NT2/D1 (cell line): ENCODE measurements at places on chromosomes 16 and 17.

- no peak for DNase-seq
Measured at GRCh38 chr17:6286233-6286632, 148.7 kb downstream of the AIPL1 start.

DNA sequence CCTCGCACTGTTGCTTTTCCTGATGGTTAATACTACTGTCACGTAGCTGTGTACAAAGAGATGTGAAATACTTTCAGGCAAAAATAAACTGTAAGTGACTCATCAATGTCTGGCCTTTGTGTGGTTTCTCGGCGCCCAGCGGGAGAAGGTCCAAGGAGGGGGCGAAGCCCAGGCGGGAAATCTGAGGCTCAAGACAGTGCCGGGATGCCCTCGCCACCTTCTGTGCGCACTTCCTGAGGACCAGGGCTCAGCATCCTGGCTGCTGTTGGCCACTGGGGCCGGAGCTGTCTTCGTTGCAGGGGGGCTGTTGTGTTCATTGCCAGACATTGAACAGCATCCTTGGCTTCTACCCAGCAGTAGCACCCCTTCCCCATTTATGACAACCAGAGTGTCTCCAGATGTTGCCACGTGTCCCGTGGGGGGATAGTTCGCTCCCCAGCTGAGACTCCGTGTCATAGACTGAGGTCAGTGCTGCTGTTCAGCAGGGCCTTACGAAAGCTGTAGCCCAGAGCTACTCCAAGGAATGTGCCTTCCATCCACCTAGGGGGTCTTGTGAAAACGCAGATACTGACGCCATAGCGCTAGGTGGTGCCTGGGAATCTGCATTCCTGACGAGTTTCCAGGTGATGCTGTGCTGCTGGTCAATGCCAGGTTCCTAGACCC is 67.3 kb upstream of the PLCG2 start:
- no peak for DNase-seq

DNA sequence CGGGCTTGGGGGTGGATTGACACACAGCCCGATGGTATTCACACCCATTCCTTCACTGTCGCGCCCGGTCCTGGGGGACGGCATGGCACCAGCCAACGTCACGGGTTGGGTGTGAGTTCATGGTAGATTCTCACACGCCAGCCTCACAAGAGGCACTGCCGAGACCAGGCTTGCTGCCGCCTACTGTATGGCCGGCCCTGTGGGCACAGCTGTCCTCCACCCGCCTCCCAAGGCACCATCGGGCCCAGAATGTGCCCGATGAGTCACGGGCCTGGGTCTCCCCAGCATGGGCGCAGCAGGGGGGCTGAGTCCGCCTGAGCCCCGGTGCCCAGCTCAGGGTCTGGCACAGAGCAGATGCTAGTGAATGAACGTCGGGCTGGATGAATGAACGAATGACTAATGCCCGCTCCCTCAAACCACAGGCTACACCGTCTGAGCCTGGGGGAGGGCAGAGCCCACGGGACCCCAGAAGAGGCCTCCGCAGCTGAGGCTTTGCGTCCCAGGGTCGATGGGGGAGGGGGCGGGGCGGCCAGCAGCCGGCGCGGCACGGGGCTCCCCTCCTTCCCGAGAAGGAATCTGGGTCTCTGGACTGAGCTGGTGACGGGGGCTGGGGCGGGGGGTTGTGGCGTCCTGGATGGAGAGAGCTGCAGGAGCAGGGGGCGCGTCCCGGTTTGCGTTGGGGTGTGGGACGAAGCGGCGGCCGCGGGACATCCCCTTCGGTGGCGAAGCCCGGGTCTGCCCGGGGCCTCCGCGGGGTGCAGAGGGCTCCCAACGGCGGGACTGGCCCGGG is 829 bp downstream of the PITPNM3 start:
- no peak for DNase-seq

- DNase-seq = no peak
Measured at GRCh38 chr17:76196675-76197074, 43.6 kb downstream of the RNF157 start.

- DNase-seq = peak; percentile 69
Measured at GRCh38 chr16:89192956-89193575, 7.3 kb downstream of the SLC22A31 start.

GRCh38 chr17:50207792-50208567 is 6.5 kb upstream of the COL1A1 start:
- DNase-seq = no peak

DNA sequence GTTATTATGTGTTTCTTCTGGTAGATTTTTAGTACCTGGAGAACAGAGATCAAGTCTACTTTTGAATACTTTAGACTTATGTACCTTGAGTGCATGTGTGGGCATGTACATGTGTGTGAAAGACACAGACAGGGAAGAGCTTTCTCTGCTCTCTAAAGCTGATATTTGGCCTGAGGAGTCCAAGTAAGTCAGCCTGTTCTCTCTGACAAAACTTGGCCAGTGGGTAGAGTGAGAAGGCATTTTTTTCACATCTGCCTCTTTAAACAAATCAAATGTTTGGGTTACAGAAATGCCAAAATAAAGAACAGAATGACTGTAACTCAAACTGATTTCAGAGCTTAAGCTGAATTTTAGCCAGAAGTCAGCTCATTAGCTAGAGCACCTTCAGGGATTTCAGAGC is 309.7 kb upstream of the DYNLRB2 start:
- DNase-seq = no peak

DNA sequence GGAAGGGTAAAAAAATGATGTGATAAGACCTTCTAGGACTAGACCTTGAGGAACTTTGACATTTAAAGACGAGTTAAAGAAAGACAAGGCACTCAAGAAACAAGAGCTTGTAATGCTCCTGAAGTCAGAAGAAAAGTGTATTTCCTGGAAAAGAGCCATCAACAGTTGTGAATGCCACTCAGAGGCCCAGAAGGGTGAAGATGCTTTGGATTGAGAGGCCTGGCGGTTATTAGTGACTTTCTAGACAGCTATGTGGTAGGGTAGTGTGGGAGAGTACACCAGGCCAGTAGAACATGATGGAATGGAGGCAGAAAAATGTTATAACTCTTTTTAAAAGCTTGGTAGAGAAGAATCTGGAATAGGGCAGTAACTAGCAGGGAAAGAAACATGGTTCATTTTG is 34.1 kb upstream of the ANKFN1 start:
- DNase-seq = no peak

DNA sequence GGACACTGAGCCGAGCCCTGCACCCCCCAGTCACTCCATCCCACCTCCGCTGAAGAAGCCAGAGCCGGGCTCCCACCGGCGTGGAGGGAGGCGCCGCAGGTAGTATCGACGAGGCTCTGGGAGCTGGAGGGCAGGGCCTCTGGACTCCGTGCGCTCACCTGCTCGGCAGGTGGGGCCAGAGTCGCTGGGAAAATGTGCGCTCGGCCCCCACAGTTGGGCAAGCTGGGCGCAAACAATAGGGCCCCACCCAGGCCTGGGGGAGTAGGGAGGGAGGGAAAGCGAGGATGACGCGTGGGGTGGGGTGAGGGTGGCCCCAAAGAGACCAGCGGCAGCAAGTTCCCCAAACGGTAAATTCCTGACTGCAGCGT is 668 bp downstream of the JUP start:
- DNase-seq = no peak

- no peak for DNase-seq
Measured at GRCh38 chr17:77869041-77869599, 89.4 kb upstream of the TNRC6C start.

GRCh38 chr17:62775876-62776275 is 32.2 kb downstream of the MARCHF10 start:
- no peak for DNase-seq

DNA sequence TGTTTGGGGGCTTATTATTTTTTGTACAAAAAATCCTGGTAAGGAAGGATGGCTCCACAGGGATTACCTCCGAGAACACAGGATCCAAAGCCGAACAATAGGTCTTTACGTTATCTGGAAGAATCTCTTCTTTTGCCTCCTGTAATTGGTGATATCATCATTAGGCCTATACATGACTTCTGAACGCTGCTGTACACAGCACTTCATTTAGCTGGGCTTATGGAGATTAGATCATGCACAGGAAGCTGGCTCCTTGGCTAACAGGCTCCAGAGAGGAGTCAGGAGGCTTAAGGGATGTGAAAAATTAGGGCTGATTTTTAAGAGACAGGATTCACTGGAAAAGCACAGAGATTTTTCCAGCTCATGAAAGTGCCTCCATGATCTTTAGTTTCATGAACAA is 54.7 kb downstream of the TANGO6 start:
- DNase-seq = no peak

GRCh38 chr17:20189302-20189701 is 180.1 kb downstream of the SPECC1 start:
- peak; percentile 6 for DNase-seq

- no peak for DNase-seq
Measured at GRCh38 chr16:88477631-88478519, 24.8 kb downstream of the ZFPM1 start.

GRCh38 chr17:56499799-56500388 is 93.6 kb upstream of the NOG start:
- peak; percentile 6 for DNase-seq

GRCh38 chr16:88677721-88678120 is 8.6 kb downstream of the SNAI3 start:
- DNase-seq = no peak

DNA sequence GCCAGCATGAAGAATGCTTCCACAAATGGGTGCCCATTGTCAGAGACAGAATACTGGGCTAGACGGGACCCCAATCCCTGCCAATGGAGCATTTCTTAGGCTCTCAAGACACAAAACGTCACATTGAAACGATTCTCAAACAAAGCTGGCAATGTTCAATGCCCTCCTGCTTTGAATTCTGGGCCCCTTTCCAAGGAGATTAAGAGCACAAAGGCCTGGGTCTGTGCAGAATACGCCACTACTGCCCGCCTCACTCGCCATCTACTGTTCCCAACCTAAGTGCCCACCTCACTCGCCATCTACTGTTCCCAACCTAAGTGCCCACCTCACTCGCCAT is 9.7 kb downstream of the CFAP20 start:
- DNase-seq = no peak

GRCh38 chr16:85696781-85697180 is 8.0 kb upstream of the GINS2 start:
- no peak for DNase-seq

- no peak for DNase-seq
Measured at GRCh38 chr16:88934066-88934667, 42.8 kb downstream of the CBFA2T3 start.

DNA sequence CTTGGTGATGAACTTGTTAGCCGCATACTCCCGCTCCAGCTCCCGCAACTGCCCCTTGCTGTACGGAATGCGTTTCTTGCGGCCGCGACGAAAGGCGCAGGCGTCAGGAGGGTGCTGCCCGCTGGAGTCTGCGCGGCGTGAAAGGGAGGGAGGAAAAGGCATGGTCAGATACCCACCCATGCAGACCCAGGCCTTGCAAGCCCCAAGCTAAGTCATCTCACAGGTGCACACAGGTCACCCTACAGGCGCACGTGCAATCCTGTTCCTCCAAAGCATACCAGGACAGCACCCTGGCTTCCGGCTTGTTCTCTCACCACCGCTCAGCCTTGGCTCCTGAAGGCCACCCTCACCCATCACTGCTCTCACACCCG is 1.6 kb downstream of the HOXB13 start:
- DNase-seq = no peak

GRCh38 chr17:65407017-65407416 is 154.4 kb downstream of the AXIN2 start:
- DNase-seq = no peak

GRCh38 chr16:52069866-52070265 is 477.1 kb downstream of the TOX3 start:
- peak; percentile 23 for DNase-seq

DNA sequence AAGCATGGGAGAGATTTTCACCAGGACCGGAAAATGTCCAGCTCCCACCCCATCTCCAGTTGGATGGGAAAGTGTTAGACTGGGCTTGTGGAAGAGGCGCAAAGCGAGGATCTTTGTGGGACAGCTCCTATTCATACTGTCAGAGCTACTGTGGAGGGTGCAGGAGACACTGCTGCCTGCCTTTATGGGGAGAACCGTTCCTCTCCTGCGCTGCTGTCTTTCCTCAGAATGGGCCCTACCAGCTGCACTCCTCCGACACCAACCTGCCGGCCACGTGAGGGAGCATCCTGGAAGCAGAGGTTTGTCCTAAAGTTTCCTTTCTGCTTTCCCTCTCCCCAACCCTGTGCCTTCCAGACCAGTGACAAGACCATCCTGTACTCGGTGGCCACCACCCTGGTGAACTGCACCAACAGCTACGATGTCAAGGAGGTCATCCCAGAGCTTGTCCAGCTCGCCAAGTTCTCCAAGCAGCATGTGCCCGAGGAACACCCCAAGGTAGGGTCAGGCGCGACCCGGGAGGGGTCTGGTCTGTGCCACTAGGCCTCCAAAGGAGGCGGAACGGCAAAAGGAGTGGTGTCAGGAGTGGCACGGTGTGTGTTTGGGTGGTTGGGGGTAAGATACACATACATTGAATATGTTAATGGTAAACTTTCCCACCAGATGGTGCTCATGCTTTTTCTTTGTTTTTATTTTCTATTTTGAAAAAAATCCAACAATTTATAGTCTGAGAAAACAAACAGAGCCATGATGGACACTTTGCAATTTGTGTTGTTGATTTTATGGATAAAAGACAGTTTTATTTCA is 23.0 kb downstream of the SLC35G3 start:
- no peak for DNase-seq

DNA sequence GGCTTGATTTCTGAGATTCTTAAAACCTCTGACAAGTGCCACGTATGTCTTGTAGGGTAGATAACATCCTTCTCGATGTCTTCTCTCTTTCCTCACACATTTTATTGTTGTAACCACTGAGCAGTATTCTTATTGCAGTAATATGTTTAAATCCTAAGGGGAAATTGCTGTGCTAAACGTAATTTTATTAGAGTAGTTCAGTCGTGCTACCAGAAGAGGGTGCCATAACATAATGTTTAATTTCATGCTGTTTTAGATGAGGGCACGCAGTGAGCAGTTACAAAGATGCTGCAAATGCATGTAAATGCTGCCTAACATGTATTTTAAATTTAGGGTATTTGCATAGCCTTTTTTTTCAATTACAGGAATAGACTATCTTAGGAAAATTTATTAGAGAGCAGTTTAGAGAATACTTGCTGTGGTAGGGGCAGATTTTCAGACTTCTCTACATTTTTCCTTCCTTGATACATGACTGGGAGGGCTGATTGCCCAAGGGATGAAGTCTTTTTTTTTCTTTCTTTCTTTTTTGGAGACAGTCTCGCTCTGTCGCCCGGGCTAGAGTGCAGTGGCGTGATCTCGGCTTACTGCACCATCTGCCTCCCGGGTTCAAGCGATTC is 51.7 kb downstream of the GAN start:
- peak; percentile 25 for DNase-seq

DNA sequence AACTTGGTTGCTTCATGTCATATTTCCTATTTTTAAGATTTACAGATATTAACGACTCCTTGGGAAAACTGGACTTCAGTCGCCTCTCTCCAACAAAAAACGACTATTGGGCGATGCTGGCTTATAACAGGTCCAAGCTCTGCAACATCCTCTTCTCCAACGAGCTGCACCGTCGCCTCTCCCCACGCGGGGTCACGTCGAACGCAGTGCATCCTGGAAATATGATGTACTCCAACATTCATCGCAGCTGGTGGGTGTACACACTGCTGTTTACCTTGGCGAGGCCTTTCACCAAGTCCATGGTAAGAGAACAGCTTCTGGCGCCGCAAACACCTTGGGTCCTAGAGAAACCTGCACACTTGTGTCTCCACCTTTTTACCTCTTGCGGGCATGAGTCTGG is 333.0 kb downstream of the WWOX start:
- DNase-seq = no peak
